ENCODE measurements at places on chromosomes 5 and 9.
A peak's percentile ranks its signal among the peaks of the same experiment; 100 is the strongest.

- no peaks in the 10 kb centered on the region for H3K36me3 ChIP-seq
- no peaks in the 10 kb centered on the region for H3K27me3 ChIP-seq
- no peak overlapping the region for H3K27ac ChIP-seq
- DNase-seq = no peak
Observed at GRCh38 chr5:31047007-31047406, 146.5 kb upstream of the CDH6 start.

DNA sequence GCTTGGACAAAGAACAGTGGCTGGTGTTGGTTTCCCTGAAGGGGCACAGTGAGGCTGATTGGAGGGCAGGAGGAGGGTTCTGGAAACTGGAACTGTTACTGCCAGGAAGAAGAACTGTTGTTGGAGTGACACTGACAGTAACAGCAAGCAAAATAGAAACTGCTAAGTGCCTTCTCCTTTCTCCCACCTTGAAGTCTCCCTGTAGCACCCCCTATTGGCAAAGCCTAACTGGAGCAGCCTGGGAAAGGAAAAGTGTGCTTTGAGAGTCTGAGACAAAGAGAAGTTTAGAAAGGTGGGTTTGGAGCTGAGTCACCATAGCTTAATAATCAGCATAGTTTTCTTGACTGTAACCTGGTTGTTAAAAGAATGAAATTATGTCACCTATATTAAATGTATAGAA lies 2.5 kb upstream of the TMEM174 start:
- DNase-seq = peak; percentile 12
- H3K4me1 ChIP-seq = no peaks in the 10 kb centered on the region

DNA sequence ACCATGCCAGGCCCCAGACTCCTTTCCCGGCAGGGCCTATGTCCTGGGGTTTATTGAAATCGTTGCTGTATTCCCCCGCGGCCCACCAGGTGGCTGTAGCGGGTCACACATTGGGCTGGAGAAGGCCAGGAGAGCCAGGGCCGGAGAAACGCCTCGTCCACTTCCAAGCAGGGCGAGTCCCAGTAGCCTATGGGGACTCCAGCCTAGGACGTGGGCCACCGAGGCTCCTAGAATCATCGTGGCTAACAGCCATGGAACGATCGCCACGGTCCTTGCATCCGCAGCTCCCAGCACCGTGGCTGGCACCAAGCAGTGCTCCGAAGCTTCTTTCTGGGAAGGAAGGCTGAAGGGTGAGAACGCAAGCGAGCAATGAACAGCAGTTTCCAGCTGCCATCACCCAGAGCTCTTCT lies 87.7 kb downstream of the ENTREP1 start:
- DNase-seq = peak; percentile 58
- H3K4me3 ChIP-seq = peak overlapping the region; percentile 27
- H3K27ac ChIP-seq = no peak overlapping the region
- H3K4me1 ChIP-seq = peaks cover 7% of the 10 kb centered on the region
- no peaks in the 10 kb centered on the region for H3K27me3 ChIP-seq

DNA sequence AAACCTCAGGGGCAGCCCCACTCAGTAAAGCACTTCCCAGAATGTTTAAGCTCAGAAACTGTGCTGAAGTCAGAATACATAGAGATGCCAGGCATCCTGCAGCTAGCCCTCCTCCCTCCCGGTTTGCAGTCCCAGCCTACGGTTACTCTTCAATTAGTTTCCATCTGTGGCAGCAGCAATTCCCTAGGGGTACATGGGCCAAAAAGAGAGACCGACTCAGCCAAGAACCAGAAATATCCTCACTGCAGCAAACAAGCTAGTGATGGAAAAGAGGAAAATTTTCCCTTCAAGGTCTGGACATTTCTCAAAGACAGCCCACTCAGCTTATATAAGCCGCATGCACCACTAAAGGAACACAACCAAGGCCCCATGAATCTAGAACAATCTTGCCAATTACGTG lies 89.1 kb upstream of the PPP2R2B start:
- H3K27ac ChIP-seq = no peak overlapping the region
- H3K4me1 ChIP-seq = peaks cover 6% of the 10 kb centered on the region
- DNase-seq = no peak

Data from neuronal stem cell (in vitro differentiated cells).